ENCODE measurements at places on chromosomes 2 and 18.
A peak's percentile ranks its signal among the peaks of the same experiment; 100 is the strongest.

DNA sequence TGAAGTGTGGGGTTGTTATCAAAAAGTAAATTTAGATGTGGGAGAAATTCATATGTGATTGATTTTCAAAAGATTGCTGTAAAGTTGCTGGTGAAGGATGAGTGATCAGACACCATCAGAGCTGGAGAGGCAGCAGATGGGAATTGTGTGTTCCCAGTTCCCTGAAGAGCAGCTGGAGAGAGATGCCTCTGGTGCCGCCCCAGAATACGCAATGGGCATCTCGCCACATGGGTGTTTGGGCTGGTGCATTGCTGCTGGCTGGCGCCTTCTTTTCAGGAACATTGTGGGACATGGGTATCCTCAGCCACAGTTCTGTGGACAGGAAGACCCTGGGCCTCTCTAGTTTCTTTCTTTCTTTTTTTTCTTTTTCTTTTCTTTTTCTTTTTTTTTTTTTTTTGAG lies 11.9 kb downstream of the ATG4B start:
- no peak for DNase-seq

GRCh38 chr2:37721201-37721560 lies 49.7 kb upstream of the CDC42EP3 start:
- DNase-seq, result no peak

DNA sequence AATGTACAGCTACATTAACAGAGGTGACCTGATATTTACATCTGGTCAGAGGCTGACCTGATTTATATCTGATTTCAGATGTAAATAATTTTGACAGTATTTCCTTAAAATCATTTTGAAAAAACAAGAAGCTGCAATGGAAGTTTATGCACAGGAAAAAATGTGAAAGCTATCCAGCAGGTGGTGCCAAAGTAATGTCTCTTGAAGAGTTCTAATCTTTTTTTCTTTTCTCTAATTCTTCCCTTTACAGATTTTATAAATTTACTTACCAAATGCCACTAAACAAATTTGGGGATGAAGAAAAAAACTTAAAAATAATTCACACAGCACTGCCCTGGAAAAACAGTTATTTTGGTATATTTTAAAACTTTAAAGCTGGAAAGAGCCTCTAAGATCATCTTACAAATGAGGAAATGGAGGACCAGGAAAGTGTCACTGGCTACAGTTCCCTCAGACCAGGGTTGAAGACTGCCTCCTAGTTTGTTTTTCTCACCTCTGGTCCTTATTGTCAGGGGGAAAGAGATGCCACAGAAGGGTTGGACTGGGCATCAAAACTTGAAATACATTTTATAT lies 16.4 kb upstream of the FBLN7 start:
- peak; percentile 38 for DNase-seq

GRCh38 chr2:168722592-168722991 lies 79.8 kb upstream of the NOSTRIN start:
- no peak for DNase-seq

DNA sequence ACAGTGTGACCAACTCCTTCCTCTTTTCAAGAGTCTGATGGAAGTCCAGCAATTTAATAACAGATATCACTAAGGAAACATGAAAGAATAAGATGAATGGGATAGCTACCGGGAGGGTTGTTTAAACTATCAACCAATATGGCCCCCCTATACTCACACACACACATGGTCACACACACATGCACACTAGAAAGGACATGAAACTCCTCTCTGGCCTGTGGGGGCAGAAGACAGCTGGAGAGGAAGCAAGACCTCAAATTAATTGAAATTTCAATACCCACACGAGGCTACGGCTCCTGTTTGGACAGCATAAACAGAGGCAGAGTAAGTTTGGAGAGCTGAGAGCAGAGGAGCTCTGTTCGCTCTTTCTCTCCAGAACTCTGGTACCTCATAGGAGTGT lies 34.7 kb upstream of the REEP1 start:
- DNase-seq, result no peak

GRCh38 chr2:161077367-161078210 lies 82.6 kb upstream of the TANK start:
- DNase-seq, result no peak

DNA sequence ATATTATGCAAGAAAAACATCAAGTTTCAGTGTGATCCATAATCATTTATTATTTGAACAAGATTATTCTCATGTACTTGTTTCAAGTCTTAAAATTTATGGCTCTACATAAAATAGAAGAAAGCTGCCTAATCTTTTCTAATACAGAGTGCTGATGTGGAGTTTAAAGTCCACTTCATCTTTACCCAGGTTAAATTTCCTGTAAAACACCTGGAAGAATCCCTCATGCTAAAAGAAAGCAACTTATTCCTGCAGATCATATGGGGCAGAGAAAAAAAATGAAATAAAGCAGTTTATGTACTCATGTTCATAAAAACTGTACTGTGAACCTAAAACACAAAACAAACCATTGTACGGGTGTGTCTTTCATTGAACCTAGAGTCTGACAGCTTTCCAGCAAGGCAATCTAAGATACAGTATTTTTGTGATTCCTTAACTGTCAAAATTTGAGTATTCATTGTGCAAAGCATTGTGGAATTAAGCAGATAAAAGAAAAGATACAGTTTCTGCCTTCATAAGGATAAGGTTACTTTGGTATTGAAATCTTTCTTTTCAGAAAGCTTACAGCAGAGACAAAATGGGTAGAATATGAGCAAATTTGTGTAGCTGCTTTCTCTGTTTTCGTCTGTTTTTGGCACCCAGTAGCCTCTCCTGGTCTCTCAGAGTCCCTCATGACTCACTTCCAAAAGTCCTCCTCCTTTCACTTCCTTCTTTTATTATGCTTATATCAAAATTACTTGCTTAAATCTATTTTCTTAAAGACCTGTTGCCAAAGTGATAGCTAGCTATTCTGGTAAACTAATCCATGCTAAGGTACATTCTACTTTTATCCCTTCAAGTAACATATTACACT lies 26.9 kb upstream of the GLS start:
- no peak for DNase-seq

GRCh38 chr2:133413863-133414262 lies 154.4 kb downstream of the NCKAP5 start:
- no peak for DNase-seq

DNA sequence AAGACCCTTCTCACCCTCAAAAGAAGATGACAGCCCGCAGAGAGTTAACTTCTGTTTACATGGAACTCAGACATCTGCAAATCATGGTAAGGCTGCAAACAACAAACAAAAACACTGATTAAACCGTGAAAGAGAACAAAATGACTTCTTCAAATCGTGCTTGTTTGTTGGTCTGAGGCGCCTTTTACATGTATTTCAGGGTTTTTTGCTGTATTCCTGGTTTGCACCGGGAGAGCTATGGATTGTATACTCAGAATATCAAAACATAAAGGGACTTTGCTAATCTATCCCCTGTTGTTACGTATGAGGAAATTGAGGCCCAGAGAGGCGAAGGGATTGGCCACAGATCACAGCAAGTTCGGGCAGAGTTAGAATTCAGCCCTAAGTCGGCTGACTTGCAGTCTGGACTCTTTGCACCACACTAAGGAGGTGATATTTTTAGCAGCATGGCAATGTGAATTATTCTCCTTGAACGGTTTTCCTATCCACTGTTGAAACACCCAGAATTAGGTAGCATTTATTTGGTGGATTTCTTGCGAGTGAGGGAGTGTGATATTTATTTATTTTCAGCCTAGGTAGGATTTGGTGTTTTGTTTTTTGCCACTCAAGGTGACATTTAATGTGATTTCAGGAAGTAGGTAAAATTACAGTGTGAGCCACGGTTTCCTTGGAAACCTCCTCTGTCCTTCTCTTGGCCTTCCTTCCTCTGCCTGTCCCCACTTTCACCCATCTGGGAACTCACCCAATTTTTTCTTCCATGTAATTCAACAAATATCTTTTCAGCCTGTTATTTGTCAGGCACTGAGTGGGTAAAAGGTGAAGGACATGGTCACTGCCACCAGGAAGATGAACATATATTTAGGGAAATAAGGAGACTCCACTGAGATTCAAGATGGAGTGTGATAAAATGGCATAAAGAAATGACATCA lies 980 bp upstream of the PDE6D start:
- peak; percentile 54 for DNase-seq

- DNase-seq, result peak; percentile 82
These were observed 44.4 kb upstream of the MGAT4A start for GRCh38 chr2:98775146-98775986.

- no peak for DNase-seq
These were observed 468.3 kb upstream of the RAB12 start for GRCh38 chr18:8140841-8141501.

- no peak for DNase-seq
These were observed 956 bp downstream of the ESPNL start for GRCh38 chr2:238100821-238101771.

DNA sequence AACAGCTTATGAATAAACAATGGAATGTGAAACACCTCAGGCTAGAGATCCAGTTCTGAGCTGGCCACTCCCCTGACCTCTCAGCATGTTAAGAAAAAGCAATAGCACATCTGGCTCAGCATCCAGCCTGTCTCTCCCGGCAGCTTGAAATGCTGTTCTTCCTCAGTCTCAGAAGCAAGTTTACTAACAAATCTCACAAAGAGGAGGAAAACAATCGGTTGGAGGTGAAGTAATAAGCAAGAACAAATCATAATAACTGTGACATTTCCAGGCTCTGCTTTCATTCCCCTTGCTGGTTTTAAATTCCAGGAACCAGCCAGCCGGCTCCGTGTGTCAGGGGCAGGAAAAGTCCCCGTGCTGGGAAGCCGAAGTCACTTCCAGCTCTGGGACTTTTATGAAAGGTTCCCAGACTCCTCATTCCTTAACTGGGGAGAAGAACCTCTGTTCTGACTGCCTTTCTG lies 133.9 kb upstream of the ARL4C start:
- DNase-seq, result no peak

- DNase-seq, result no peak
These were observed 148.4 kb downstream of the HDAC4 start for GRCh38 chr2:239252393-239252792.

GRCh38 chr18:69617888-69618287 lies 217.2 kb downstream of the DOK6 start:
- no peak for DNase-seq

DNA sequence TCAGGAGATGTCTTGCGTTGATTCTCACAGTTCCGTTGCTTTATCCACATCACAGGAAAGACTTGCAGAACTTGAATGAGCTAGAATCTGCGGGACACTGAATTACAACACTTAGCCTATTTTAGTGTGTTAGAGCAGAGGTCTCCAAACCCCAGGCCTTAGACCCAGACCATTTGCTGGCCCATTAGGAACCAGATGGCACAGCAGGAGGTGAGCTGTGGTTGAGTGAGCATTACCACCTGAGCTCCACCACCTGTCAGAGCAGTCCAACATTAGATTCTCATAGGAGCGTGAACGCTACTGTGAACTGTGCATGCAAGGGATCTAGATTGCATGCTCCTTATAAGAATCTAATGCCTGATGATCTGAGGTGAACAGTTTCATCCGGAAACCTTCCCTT lies 3.8 kb downstream of the MRPL30 start:
- no peak for DNase-seq

DNA sequence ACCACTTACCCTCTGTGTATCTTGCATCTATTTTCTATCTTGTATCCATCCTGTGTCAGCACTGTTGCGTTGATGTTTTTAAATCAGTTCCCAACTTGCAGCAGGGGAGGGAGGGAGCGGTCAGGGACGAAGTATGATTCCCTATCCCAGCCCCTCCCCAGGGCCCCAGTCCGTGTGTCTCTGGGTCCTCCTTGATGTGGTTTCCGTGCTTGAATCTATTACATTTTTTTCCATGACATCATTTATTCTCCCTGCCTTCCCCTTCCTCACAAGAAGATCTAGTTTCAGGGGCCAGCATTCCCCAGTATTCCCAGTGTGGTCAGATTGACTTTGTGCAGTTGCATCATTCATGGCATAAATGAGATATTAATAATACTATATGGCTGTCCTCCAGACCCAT lies 479.3 kb downstream of the PTPRM start:
- no peak for DNase-seq

DNA sequence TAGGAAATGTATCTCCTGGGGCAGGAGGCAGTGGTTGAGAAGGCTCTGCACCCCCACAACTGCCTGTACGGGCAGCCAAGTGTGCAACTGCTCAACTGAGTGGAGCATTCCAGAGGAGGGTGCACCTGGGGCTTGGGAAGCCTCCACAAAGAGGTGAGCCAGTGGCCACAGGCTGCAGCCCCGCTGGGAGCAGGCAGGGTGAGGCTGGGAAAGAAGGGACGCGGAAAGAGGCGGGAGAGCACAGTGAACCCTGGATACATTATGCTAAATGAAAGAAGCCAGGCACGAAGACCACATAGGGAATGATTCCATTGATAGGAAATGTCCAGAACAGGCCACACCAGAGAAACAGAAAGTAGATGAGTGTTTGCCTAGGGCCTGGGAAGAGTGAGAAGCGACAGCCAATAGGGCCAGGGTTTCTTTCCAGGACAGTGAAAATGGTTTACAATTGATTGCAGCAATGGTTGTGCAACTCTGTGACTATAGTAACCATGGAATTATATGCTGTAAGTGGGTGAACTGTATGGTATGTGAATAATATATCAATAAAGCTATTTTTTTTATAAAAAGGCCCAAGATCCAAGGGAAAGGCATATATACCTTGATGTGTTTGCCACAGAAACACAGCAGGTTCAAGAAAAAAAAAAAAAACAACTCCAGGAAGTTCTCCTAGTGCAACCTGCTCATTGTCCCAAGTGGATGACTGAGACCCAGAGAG lies 82.4 kb downstream of the DDX1 start:
- DNase-seq, result no peak

DNA sequence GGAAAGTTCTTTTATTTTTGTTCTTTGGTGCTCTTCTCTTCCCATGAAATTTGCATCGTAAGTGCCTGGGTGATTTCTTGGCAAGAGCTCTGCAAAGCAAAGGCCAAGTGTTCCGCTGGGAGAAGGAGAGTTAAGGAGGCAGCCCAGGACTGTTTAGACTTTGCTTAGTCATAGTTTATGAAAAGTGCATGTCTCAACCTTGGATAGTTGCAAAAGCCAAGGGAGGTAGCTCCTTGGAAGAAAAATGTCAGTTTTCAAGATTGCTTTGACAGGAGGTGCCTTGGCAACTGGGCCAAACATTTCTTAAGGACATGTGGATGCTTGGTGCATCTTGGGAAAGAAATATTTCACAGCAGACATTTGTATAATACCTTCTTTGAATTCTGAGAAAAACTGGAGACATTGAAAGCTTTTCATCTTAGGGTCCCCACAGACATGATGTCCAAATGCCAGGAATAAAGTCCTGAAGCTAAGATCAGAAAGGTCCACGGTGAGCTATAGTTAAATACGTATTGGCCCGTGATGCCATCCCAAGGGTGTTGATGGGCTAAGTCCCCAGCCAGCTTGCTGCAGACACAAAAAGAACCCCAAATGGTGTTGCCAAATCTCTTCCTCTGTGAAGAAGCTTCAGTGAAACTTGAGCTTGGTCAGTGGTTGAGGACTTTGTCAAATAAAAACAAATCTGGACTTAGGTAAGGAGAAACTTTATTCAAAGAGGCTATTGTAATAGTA lies 96.3 kb upstream of the THUMPD2 start:
- no peak for DNase-seq

- DNase-seq, result no peak
These were observed 1157.4 kb downstream of the RPIA start for GRCh38 chr2:89848763-89849368.
